Activated CD8-positive, alpha-beta memory T cell treated with anti-CD3 and anti-CD28 coated beads for 48 hours (primary cell): ENCODE measurements at places on chromosomes 16 and 17.

GRCh38 chr17:13120864-13121263, 103.0 kb upstream of the ELAC2 start:
- no peak for DNase-seq

DNA sequence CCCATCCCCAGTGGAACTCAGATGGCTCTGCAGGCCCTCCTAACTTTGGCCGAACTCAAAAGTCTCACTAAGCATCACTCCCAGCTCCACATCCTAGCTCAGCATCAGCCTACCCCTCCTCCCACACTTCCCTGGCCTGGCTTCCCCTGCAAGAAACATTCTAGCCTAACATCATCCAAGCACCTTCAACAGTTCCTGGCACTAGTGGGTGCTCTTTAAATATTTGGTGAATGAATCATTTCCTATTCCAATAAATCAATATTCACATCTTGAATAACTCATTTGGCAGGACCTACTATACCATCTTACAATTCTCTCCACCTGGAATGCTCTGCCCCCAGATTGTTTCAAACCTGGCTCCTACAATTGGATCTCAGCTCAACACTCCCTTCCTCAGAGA, 11.0 kb upstream of the BBS2 start:
- no peak for DNase-seq

DNA sequence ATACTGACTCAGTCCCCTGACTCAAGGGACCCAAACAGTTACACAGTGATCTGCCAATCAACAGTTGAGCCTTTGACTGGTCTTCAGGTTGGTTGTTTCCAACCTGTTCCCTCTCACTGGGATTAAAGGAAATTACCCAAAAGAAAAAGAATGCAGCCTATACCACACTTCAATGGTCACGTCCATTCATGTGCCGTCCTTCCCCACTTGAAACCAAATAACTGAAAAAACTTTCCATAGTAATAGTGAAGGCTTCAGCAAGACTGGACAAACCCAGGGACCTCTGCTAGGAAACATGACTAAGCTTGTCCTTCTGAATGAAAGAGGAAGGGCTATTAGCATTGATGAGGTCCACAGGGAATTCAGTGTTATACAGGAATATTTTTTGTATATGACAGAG, 30.6 kb downstream of the MRPS23 start:
- DNase-seq, result no peak

- DNase-seq, result no peak
Measured at GRCh38 chr17:82029990-82030469, 1.4 kb upstream of the RAC3 start.

GRCh38 chr17:8162233-8162996, at the start of gene VAMP2:
Gene VAMP2, minus strand, starts transcription at chr17:8162948. Its CDS starts 69 bp downstream, at chr17:8162879.
- no peak for DNase-seq

- DNase-seq, result no peak
Measured at GRCh38 chr17:71438631-71439146, 682.1 kb upstream of the SOX9 start.

DNA sequence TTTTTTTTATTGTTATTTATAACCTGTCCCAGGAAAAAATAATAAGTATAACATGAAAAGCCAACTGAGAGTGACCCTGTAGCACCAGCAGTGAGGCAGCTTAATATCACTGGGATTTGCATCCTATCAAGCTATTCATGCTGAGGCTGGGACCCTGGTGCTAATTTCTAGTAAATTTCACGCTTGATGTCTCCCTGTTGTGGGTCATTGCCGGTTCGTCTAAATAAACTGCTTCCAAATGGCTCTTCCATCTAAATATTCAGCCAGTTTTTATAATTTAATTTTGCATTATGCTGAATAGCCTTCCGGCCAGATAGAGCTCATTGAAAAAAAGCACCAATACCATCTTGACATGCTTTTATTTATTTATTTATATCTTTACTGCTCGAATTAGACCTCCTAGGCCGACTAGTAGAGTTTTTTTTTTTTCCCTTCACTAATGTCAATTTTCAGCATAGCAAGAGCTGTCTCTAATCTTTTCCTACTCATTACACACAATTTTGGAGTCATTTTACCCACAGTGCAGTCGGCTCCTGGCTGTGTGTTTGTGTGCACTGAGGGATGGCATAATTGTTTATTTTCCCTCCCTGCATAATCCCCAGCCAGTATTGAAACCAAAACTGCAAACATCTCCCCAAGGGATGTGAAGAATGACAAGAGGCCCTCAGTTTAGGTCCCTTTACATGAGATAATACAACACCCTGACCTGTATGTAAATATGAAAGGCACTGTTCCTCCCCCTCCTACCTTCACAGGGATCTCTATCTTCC, 168.8 kb downstream of the AATF start:
- no peak for DNase-seq

DNA sequence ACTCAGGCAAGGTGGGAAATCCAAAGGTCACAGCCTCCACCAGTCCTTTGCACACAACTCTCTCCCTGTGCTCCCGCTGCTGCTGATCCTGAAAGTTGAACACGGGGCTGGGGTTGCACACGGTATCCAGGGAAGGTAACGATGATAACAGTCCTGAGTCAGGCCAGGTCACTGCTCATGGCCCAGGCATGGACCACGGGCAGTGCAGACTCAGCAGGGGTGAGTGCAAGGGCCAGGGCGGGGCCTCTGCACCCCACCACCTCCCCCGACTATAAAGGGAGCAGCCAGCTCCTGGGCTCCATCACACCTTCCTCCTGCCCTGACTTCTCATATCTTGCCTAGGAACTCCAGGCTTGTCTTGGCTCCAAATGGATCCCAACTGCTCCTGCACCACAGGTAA, at the start of gene MT1B:
TSS of gene MT1B (plus strand) at position 301 of the 400 bp plus-strand sequence. CDS start at position 369, 68 bp downstream.
- DNase-seq, result no peak

DNA sequence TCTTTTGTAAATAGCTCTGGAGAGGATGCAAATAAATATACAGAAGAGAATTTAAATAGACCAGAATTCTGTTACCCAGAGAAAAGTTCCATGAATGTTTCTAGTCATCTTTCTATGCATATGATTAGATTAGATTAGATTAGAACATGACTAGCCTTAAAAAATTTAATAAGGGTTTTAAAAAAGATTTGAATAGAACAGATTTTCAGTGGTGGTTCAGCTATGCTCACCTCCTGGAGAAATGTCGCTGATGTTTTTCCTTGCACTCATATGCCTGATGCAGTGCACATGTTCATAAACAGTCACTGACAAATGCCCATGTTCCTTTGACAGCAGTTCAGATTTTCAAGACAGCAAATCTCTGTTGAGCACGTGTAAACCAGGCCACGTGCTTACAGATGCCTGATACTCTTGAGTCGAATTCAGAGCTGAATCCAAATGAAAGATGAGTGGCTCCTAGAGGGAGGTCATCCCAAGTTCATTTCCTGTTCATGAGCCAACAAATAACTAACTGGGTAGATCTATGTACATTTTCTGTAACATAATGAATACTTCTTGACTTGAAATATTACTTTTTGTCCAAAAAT, 19.9 kb upstream of the RAB11FIP4 start:
- no peak for DNase-seq

DNA sequence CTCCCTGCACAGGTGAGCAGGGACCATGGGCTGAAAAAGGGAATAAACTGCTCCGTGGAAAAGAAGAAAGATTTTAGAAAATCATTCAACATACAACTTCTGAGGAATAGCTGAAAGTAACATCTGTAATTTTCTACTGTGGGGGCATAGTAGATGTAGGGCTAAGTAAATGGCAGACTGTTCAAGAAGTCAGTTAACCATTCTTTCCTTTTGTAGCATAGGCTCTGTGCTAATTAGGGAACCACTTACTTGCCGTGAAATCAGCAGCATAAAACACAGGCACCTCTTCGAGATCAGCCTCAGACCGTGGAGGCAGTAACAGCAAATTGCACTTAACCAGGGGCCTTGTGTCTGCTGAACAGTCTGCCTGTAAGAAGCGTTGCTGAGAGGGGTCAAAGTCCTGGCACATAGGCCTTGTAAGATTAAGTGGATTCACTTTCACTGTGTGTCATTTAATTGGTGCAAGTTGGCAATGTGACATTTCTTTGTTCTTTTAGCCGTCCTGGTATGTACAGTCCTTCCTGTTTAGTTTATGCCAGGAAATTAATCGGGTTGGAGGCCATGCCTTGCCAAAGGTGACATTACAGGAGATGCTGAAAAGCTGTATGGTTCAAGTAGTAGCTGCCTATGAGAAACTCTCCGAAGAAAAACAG, 10.4 kb downstream of the COG1 start:
- no peak for DNase-seq

DNA sequence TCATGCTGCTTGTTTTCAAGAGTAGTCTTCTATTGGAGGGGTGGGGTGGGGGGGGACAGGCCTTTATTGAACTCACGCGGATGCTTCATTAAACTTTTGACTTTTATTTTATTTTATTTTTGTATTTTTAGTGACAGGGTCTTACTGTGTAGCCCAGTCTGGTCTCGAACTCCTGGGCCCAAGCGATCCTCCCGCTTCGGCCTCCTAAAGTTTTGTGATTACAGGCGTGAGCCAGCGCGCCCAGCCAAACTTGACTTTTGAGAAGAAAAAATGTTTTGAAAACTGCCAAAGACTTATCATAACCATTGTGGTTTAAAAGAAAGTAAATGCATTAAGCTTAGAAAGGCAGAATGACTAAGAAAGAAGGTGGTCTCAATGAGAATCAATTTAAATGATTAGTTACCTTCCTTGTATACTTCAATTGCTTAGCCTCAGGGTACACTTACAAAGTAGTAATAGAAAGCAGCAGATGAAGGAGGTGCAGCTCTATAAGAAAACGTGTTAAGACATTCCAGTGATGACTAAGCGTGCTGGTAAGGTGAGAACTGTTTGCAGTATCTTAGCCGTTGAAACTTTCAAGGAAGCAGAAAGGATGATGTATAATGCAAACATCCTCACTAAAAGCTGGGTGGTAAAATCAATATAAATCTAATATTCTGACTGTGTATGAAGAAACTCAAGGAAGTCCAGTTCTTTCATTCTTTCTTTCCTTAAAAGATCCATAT, 1.2 kb downstream of the AP2B1 start:
- DNase-seq, result no peak

- no peak for DNase-seq
Measured at GRCh38 chr16:79082970-79083369, 517.6 kb downstream of the MAF start.

DNA sequence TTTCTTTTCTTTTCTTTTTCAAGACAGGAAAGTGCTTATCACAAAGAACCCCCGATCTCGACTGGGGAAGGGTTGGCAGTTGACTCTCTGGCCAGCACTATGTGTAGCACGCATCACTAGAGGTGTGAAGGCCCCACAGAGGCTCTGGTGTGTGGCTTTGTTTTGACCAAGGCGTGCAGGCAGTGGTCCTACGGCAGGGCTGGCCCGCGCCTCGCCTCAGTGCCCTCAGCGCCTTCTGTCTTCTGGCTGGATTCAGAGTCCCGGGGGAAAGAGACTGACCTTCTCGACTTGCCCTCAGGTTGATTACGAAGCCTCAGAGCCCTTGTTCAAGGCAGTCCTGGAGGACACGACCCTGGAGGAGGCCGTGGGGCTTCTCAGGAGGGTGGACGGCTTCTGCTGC, 18.7 kb downstream of the SGSH start:
- no peak for DNase-seq

DNA sequence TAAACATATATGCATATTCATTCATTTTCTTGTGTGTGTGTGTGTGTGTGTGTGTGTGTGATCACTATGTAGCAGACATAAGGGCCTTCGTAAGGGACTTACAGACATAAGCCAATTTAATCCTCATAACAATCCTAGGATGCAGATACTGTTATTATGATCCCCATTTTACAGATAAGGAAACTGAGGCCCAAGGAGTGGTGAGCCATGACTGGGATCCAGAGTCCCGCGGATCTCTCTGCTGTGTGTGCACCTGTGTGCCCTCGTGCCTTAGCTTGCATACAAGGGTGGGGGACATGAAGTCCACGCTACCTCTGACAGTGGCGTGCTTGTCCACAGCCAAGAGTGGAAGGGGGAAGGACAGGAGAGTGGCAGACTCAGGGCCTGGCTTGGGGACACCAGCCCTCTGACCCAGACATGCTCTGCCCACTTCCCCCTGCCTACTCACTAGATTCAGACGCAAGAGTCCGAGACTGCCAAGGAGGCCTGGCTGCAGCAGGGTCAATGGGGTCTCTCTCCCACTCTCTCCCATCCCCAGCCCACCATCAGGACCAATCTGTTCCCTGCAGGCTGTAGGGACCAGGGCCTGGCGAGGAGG, 9.8 kb upstream of the SMTNL2 start:
- DNase-seq, result no peak

GRCh38 chr17:4187076-4187475, 44.1 kb downstream of the CYB5D2 start:
- DNase-seq, result no peak

GRCh38 chr17:39753514-39754160, 15.9 kb downstream of the GRB7 start:
- DNase-seq, result no peak

DNA sequence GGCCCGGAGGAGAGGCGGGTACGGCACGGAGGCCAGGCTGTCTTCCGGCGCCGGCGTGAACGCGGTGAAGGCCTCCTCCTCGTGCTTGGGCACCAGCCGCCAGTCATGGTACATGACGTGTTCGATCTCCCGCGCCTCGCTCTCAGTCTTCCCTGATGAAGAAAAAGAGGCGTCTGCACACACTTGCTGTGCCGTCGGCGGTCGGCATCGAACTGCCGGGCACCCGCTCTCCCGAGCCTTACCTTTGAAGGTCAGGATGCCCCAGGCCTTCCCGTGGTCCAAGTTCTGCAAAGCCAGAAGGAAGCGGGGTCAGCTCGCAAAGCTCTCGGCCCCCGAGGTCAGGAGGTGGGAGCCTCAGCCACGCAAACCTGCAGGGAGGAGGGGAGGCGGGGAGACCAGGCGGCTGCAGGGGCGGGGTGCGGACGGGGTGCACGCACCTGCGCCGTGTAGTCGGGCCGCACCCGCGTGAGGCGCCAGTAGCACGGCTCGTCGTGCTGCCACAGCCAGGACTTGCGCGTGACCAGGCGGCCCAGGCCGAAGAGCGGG, at the start of gene EME2:
TSS of gene EME2 (plus strand) at position 449 of the 546 bp plus-strand sequence. CDS start 418 bp downstream, outside the sequence.
- peak; percentile 32 for DNase-seq

- DNase-seq, result no peak
Measured at GRCh38 chr17:7673239-7673638, 14.1 kb downstream of the TP53 start.

DNA sequence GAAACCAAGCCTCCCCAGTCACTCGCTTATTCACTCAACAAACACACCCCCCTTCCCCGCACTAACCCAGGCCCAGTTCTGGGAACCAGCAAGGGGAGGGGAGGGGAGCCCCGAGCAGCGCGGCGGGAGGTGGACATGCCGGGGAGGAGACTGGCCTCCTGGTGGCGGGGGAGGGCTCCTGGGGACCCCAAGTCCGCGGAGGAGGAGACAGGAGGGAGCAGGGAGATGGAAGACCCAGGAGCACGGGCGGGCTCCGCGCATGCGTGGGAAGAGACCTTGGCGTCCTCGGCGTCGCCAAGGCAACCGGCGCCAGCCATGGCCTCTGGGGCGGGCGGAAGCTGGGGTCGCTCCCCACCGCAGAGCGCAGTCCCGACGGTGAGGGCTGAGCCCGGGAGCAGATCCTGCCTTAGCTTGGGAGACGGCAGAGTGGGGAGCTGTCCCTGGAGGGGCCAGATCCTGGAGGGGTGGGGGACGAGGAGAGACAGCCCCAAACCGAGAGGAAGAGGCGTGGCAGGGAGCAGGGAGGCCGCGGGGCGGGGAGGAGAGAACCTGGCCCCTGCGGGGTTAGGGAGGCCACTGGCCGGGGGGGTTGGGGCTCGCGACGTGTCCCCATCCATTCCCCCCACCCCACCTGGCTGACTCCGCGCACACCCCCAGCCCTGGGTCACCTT, at the start of gene PRR29:
TSS of gene PRR29 (plus strand) at position 302 of the 671 bp plus-strand sequence. CDS start at position 316, 14 bp downstream.
- DNase-seq, result peak; percentile 53
